ENCODE measurements at places on chromosomes 3 and 15.

GRCh38 chr3:103048068-103048722 is 613.4 kb downstream of the ZPLD1 start:
- DNase-seq: peak; percentile 45

DNA sequence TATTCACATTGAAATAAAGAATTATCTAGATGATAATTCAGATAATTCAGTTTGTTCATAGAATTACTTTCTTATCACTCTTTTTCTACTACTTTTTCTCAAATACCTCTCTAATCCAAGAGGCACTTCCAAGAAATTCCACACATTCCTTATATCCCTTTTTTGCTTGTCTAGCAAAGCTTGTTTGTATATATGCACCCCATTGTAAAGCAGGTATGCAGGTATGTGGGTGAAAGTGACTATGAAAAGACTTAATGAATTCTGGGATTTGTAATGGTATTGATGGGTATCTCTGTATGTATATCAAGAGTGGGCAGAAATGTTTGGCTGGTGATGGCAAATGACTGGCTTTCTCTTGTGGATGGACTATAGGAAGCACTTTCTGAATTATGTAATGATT is 94.1 kb upstream of the FGF7 start:
- peak; percentile 5 for DNase-seq

DNA sequence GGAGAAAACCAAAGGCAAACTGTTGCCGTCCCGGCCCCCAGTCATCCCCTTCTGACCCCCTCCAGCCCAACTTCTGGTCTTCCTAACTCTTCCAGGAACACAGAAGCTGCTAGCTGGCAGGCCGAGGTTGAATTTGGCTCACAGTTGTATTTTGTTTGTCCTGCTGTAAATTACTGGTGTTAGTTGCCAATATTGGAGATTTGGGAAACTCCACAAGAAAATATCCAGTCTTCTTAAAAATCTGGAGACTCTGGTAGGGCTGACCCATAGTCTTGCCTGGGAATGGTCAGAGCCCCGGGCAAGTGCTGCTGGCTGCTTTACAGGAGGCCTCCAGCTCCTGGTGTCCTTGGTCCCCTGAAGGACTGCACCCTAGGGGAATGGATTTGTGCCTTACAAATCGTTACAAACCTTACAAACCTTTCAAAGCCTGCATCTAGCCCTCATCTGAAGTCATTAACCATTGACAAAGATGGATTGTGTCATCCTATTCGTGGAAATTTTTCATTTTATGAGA is 112.0 kb upstream of the MCTP2 start:
- DNase-seq: peak; percentile 34

DNA sequence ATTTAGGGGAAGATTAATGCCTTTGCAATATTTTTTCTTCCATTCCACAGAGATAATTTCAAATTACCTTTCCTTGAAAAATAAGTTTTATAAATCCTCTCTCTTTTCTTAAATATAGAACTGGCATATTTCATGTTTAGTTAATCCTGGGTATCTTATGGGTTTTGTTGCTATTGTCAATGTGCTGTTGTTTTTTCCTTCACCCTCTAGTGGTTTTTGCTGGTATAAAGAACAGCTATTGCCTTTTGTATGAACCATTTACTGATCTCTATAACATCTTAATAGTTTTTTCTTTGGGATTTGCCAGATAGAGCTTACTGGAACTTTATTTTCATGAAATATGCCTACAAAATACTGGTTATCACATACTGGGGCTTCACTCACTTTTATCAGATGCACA is 359.6 kb upstream of the DPPA4 start:
- DNase-seq: no peak

DNA sequence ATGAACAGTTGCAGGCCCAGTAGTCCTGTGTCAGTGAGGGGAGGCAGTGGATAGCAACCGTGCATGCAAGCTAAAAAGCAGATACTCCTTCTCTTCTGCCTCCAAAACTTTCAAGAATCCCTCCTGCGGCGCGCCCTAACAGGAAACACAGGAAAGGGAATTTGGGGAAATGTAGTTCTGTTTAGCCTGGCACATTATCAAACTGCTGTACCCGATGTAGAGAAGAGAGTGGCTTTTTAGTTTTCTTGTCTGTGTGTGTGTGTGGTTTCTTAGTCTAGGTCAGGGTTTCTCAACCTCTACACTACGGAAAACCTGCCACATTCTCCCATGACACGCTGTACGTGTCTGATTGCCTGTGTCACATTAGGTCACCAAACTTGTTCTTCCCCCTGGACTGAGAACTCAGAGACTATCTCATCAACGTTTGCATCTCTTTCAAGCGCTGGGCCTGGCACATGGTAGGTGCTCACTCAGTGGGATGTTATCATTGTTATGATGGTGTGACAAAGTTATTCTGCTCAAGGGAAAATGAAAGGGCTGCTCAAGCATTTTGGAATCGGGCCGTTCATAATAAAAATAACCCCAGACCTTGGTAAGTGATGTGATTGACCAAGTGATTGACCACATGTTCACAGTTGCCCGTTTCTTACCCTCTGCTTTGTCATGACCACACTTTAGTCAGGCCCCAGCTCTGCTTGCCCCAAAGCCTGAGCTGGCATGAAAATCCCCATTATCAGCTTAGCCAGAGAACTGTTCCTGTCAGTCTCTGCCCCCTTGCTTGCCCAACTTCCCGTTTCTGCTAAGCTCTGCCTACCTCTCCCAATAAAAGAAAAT is 33.2 kb downstream of the TM4SF4 start:
- DNase-seq: peak; percentile 77

- no peak for DNase-seq
Measured at GRCh38 chr3:49606427-49606826, 52.1 kb downstream of the BSN start.

DNA sequence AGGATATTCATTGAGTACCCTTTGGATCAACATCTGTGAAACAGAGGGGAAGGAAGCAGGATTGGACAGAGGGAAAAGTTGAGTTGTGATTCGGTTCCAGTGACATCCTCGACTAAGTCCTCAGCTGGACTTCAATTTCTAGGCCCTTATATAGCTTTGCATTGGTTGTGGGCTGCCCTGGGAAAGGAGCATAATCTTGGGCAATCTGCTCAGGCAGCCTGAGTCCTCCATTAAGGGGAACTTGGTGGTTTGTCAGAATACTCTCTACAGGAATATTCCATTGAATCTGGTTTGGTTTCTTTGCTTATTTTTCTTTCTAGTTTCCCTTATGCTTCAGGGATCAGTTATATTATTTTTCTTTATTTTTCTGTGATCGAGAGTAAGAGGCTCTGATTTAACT is 94.1 kb downstream of the TCF12 start:
- no peak for DNase-seq

DNA sequence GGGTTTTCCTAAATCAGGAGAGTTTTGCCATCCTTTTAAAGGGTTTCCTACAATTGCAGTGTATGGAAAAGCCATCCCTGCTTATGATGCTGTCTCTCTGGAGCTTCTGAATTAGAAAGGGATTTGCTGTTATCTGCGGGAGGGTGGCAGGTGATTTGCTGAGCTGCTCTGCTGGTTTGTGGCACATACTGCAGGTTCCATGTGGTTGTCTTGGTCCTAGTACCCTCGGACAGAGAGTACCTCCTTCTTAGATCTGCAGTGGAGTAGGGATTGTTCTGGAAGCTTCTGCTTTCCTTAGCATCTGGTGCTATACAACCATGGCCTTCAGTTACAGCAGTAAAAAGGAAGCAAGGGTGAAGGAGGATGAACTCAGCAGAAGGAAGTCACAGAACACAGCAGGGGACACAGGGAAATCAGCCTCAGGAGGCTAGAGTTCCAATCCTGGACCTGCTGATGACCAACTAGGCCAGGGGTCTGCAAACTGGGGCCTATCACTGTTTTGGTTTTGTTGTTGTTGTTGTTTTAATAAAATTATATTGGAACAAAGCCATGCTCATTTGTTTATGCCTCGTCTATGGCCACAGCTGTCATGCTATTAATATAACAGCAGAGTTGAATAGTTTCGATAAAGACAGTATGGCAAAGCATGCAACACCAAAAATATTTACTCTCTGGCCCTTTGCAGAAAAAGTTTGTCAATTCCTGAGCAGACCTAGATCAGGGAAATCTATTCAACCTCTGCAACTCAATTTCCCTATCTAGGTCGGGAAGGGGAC is 39.5 kb downstream of the STARD5 start:
- no peak for DNase-seq

DNA sequence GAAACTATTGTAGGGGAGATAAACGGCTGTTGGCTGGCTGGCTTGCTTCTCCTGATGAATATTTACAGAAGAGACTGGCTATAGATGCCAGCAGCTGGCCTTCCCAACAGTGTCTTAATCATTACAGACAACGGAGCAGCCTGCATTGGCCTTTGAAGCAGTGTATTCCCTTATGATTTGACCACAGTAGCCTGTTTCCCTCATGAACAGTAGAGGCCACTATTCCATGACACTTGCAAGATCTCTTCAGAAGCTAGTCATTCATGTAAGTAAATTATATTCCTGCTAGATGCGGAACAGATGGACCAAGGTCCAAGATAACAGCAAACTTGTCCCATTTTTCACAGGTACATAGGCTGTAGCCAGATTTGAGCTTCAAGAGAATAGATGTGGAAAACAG is 47.3 kb downstream of the TMCO5A start:
- peak; percentile 42 for DNase-seq

- DNase-seq: no peak
Measured at GRCh38 chr15:101068961-101069653, 149.9 kb downstream of the LRRK1 start.

- DNase-seq: peak; percentile 37
Measured at GRCh38 chr3:69305011-69305410, 80.9 kb downstream of the FRMD4B start.
